ENCODE measurements at places on chromosomes 12 and 14. TPM values are rescaled to one million over a fixed set of nuclear protein-coding genes. Genes with fewer than 3 reads are reported as not detected.

DNA sequence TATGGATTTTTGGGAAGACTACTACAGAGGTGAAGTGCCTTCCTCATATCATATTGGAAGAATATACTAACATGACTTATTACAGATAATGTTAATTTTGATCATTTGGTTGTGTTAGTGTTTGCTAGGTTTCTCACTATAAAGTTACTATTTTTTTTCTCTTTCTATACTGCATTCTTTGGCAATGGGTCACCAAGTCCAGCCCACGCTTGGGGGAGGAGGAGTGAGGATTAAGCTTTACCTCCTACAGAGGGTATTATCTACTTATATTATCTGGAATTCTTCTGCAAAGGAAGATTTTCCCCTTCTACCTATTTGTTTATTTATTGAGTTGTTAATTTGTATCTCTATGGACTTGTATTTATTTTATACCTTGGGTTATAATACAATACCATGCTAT is 31.5 kb downstream of the SCN8A start:
- peak; percentile 10 for DNase-seq

- no peak for DNase-seq
These were observed 28.3 kb downstream of the C12orf75 start for GRCh38 chr12:105358789-105359188.

DNA sequence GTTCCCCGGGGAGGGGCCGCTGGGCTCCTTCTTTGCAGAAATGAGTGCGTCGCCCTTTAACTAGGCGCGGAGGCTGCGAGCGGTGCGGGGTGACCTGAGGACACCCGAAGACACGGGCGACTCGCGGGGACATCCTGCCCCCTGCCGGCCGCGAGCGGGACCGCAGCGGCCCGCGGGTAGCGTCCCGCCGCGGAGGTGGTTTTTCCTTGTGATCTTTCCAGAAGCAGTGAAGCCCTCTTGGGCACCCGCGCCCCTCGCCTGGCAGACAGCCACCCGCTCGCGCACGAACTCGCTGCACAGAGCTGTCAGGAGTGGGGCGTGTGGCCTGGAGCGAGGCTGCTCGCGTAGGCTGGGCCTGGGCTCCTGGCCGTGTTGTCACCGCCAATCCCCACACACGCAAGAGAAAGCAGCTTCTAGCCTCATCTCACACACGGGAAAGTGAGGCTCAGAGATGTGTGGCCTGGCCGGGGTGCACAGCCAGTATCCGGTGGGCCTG is 67.2 kb downstream of the DIO3 start:
- peak; percentile 51 for DNase-seq

- no peak for DNase-seq
These were observed 252.3 kb downstream of the KTN1 start for GRCh38 chr14:55832122-55832911.

DNA sequence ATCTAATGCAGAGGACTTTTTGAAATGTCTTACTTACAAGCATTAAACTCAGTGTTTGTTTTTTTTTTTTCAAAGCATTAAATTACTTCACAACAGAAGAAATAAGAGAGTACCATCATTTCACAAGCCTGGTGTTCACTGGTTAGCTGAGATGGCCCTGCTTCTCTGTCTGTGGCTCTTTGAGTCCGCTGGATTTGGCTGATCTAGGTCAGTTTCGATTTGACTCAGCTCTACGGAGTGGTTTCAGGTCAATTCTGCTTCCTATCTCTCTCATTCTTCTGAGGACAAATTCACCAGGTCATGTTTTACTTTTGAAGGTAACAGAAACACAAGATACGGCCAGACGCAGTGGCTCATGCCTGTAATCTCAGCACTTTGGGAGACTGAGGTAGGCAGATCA is 1066.1 kb downstream of the FLRT2 start:
- peak; percentile 7 for DNase-seq

GRCh38 chr12:111942557-111942956 is 70.4 kb downstream of the TMEM116 start:
- DNase-seq: peak; percentile 26

- no peak for DNase-seq
These were observed 25.5 kb downstream of the CLEC1A start for GRCh38 chr12:10073261-10073660.

GRCh38 chr14:101082436-101083384 is 179.2 kb upstream of the RTL1 start:
- no peak for DNase-seq

GRCh38 chr12:89923091-89923490 is 214.5 kb upstream of the ATP2B1 start:
- no peak for DNase-seq

GRCh38 chr12:54565986-54566544 is 16.7 kb downstream of the PDE1B start:
- DNase-seq: no peak

GRCh38 chr12:130761537-130762318 is 45.6 kb upstream of the RIMBP2 start:
- DNase-seq: peak; percentile 59

GRCh38 chr12:120085920-120086645 is 30.5 kb downstream of the RAB35 start:
- no peak for DNase-seq

DNA sequence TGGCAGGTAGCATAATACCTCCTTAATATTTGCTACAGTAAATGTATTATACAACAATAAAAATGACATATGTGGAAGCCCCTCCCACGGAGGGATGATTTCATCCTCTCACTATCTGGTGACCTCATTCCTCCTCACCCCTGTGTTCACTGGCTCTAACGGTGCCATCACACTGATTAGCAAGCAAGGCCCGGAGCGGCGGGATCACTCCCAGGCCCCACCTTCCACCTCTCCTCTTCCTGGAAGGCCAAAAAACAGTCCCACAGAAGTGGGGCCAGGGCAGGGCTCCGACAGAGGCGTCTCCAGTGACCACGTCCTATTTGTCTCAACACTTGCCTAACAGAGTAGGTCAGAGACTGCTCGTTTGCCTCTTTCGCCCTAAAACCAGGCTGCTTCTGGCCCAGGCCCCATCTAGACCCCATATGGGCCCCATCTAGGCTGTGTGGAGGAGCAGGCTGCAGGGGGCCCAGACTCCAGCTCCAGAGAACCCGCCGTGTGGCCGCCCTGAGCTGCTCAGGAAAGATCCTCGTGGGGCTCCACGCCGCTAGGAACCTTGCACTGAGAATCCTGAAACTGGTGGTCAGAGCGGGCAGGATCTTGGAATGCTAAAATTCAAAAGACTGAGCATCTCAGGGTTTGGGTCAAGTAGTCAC is 3.7 kb downstream of the SELPLG start:
- peak; percentile 79 for DNase-seq

DNA sequence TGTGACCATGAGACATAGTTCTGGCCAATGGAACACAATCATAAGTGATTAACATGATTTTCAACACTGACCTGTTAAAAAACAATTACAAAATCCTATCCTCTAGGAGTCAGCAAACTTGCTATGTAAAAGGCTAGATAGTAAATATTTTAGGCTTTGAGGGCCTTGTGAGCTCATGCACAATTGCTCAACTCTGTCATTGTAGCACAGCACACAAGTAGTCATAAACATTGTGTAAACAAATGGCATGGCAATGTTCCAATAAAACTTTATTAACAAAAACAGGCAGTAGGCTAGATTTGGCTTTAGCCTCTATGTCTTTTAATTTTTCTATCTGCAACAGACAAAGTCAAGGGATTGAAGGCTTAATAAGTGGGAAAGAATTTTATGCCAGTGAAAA is 350.7 kb downstream of the C12orf50 start:
- no peak for DNase-seq

- no peak for DNase-seq
These were observed 1016.5 kb upstream of the FOXG1 start for GRCh38 chr14:27750114-27750513.

DNA sequence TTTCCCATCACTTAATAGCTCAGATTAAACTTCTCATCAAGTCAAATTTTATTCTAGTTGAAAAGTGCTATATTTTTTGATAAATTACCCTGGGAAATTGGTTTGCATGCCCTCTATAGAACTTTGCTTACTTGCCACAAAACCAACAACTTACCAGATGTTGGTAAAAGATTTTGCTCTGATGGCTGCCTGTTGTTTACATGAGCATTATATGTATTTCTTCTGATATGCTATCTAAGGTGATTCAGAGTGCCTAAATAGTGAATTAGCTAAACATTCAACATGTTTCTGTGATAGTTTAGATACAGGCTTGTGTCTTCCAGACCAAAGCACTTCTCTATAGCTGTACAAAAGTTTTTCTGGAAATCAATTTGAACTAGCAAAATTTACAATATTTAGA is 51.0 kb downstream of the PPM1A start:
- no peak for DNase-seq

DNA sequence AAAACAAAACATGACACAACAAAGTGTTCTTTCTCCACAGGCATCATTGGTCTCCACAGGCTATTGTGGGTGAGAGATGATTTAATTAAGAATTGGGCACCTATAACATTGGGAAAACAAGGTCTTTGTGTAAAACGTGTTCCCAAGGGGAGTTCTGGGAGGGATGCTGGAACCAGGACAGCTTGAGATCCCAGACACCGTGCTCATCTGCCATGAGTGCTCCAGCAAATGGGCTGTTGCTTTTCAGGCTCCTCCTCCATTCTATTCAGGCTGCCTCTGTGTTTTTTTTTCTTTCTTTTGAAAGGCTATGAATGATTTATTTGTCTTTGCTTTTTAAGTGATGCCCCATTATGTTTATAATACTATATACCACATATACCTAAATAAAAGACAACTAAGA is 122.4 kb downstream of the DACT1 start:
- no peak for DNase-seq

Gene NRDE2
- 5.2 TPM for total RNA-seq

Gene GPR84
- total RNA-seq: not detected

Gene LRTM2
- total RNA-seq: not detected

Gene CLEC12A
- total RNA-seq: not detected

Gene SCNN1A
- not detected for total RNA-seq

Gene KRT72
- total RNA-seq: not detected

Gene SERPINA12
- total RNA-seq: not detected

Gene E2F7
- total RNA-seq: 19.1 TPM

Gene ITGB7
- 1.1 TPM for total RNA-seq

Data from RPMI7951 (cell line).